ENCODE measurements at places on chromosomes 5 and 9. TPM values are rescaled to one million over a fixed set of nuclear protein-coding genes. Genes with fewer than 3 reads are reported as not detected.

DNA sequence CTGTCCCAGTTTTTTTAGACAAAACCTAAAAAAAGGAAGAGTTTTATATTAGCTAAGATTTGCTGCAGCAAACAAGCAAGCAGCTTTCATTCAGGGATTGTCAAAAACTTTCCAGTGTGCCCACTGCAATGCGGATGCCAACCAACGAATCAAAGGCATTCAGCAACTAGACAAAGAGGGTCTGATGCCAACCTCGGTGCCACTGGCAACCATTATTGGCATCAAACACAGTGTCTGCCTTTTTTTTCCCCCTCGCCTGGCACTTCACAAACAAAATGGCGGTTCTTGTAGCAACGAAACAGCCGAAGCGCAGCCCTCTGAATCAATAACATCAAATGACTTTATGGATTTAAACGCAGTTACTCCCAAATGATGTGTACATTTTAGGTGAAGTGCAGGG, 10.4 kb downstream of the NFIB start:
- H3K27me3 ChIP-seq = no peaks in the 10 kb centered on the region
- no peak for DNase-seq
- H3K4me3 ChIP-seq = no peak overlapping the region
- peaks cover 40% of the 10 kb centered on the region for H3K4me1 ChIP-seq
- H3K27ac ChIP-seq = no peak overlapping the region

- no peaks in the 10 kb centered on the region for H3K36me3 ChIP-seq
- no peaks in the 10 kb centered on the region for H3K27me3 ChIP-seq
- peak; percentile 68 for DNase-seq
- peaks cover 27% of the 10 kb centered on the region for H3K4me1 ChIP-seq
- no peak overlapping the region for H3K27ac ChIP-seq
- no peak overlapping the region for H3K4me3 ChIP-seq
Measured at GRCh38 chr9:112898872-112899311, 8.2 kb upstream of the SLC46A2 start.

- no peaks in the 10 kb centered on the region for H3K4me1 ChIP-seq
- no peak overlapping the region for H3K27ac ChIP-seq
- no peak for DNase-seq
- H3K36me3 ChIP-seq = no peaks in the 10 kb centered on the region
Measured at GRCh38 chr9:89811356-89811755, 206.5 kb downstream of the GADD45G start.

GRCh38 chr5:55853818-55854217, 2.7 kb downstream of the IL31RA start:
- no peak overlapping the region for H3K27ac ChIP-seq
- DNase-seq = no peak
- no peaks in the 10 kb centered on the region for H3K4me1 ChIP-seq
- no peaks in the 10 kb centered on the region for H3K36me3 ChIP-seq
- H3K27me3 ChIP-seq = no peaks in the 10 kb centered on the region

DNA sequence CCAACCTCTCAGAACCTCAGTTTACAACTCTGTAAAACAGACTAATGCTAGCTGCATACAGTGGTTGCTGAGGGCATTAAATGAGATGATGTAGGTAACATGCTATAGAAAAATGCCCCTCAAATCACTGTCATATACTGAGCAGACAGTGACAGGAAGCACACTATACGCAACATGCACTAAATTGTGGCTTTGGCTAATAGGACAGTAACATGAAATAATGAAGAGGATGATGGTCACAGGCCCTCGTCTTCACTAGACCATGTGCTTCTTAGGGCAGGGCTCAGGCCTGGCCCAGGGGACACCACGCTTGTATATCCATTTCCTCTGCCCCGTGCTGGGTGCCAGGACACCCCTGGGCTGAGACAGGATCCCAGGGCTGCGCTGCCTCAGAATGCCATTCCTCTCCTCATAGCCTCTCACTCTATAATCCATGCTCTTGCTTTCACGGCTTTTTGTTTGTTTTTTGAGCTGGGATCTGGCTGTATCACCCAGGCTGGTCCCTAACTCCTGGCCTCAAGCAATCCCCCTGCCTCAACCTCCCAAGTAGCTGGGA, 18.9 kb downstream of the CSF1R start:
- peaks cover 11% of the 10 kb centered on the region for H3K4me1 ChIP-seq
- DNase-seq = no peak
- H3K27ac ChIP-seq = no peak overlapping the region
- no peak overlapping the region for H3K4me3 ChIP-seq
- no peaks in the 10 kb centered on the region for H3K36me3 ChIP-seq
- H3K27me3 ChIP-seq = peaks cover 38% of the 10 kb centered on the region

GRCh38 chr9:76181781-76182180, 212.4 kb downstream of the RFK start:
- H3K27ac ChIP-seq = no peak overlapping the region
- H3K4me3 ChIP-seq = no peak overlapping the region
- no peaks in the 10 kb centered on the region for H3K36me3 ChIP-seq
- DNase-seq = no peak
- no peaks in the 10 kb centered on the region for H3K27me3 ChIP-seq

DNA sequence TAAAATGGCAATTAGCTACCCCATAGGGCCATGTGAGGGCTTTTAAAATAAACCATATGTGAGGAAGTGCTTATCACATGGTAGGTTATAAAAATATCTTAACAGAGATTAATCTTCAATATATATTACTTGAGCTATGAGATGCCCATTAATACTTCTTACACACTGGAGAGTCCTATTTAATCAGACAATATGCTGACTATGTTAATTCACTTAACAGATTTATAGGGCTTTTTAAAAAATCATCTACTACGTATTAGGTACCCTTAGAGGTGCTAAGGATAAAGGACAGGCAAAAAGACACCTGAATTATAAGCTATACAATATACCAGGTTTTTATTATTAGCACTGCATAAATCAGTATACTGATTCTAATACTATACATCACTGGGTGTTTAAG, 102.6 kb downstream of the STRBP start:
- H3K27ac ChIP-seq = no peak overlapping the region
- no peaks in the 10 kb centered on the region for H3K36me3 ChIP-seq
- no peak overlapping the region for H3K4me3 ChIP-seq
- H3K27me3 ChIP-seq = no peaks in the 10 kb centered on the region

- peaks cover 12% of the 10 kb centered on the region for H3K27me3 ChIP-seq
- no peaks in the 10 kb centered on the region for H3K4me1 ChIP-seq
- H3K36me3 ChIP-seq = no peaks in the 10 kb centered on the region
- no peak overlapping the region for H3K27ac ChIP-seq
- DNase-seq = no peak
- no peak overlapping the region for H3K4me3 ChIP-seq
Measured at GRCh38 chr9:16515207-16515606, 355.3 kb downstream of the BNC2 start.

- no peak overlapping the region for H3K27ac ChIP-seq
- peaks cover 12% of the 10 kb centered on the region for H3K4me1 ChIP-seq
- peaks cover 18% of the 10 kb centered on the region for H3K36me3 ChIP-seq
- no peak overlapping the region for H3K4me3 ChIP-seq
- no peak for DNase-seq
- no peaks in the 10 kb centered on the region for H3K27me3 ChIP-seq
Measured at GRCh38 chr9:33110686-33111085, 34.2 kb upstream of the SMU1 start.

DNA sequence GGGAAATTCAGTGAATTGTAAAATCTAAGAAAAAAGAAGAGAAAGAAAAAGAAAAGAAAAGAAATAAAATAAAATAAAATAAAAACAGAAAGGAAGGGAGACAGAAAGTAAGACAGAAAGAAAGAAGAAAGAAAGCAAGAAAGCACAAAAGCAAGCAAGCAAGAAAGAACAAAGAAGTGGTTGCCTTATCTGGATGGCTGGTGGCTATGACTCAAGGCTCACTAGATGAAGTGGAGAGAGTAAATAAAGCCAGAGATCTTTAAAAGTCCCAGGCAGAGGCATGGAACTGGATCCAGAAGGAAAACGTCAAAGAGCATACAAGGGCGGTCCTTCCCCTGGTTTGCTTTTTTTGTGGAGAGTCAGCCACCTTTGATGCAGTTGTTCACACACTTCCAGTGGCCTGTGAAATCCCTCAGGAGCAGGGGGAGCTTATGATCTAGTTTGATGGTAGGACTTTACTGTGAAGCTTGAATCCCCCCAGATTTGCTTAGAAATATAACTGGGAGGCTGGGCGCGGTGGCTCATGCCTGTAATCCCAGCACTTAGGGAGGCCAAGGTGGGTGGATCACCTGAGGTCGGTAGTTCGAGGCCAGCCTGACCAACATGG, 176.7 kb upstream of the HMHB1 start:
- no peak overlapping the region for H3K4me3 ChIP-seq
- H3K27ac ChIP-seq = peak overlapping the region; percentile 9
- peaks cover 52% of the 10 kb centered on the region for H3K4me1 ChIP-seq
- peak; percentile 75 for DNase-seq
- no peaks in the 10 kb centered on the region for H3K27me3 ChIP-seq
- no peaks in the 10 kb centered on the region for H3K36me3 ChIP-seq

DNA sequence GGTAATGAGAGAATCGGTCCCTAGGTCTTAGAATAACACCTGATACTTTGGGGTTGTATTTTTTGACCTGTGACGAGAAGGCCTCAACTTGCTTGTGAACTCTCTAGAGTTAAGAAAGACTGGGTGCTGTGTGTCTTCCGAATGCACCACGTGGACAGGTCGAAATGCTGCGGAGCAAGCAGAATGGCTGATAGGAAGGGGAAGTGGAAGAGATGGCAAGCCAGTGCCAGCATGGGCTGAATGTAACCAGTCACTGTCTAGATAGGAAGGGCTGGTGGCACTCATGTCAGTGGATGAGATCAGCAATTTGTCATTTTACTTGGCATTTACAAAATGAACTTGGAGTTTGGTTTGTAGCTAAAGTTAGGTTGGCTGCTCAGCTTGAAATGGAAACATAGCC, 5.6 kb downstream of the OTULINL start:
- H3K4me3 ChIP-seq = no peak overlapping the region
- H3K27me3 ChIP-seq = peaks cover 1% of the 10 kb centered on the region
- no peak overlapping the region for H3K27ac ChIP-seq
- no peak for DNase-seq
- no peaks in the 10 kb centered on the region for H3K36me3 ChIP-seq
- peaks cover 22% of the 10 kb centered on the region for H3K4me1 ChIP-seq

DNA sequence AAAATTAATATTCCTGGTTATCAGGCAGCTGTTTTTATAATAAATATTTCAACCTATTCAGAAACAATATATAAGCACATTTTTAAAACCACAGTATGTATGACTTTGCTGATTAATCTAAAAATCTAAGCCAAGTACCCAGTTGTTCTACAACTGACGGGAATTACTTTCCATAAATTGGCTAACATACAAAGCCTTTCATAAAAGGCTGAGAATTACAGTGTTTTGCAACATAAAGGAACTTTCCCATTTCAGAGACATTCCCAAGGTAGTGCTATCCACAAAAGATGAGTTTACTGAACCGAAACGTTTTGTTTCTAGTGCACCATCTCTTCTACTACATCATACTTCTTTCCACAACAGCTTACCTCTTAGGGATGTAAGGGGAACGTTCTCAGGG, 7.2 kb downstream of the RNF145 start:
- peaks cover 7% of the 10 kb centered on the region for H3K36me3 ChIP-seq
- H3K4me3 ChIP-seq = no peak overlapping the region
- peaks cover 32% of the 10 kb centered on the region for H3K4me1 ChIP-seq
- no peak for DNase-seq
- H3K27ac ChIP-seq = no peak overlapping the region

GRCh38 chr9:134376386-134377142, 50.3 kb downstream of the RXRA start:
- no peak overlapping the region for H3K4me3 ChIP-seq
- peaks cover 47% of the 10 kb centered on the region for H3K4me1 ChIP-seq
- no peaks in the 10 kb centered on the region for H3K36me3 ChIP-seq

GRCh38 chr5:147822686-147823491, 8.6 kb downstream of the SPINK1 start:
- H3K27ac ChIP-seq = no peak overlapping the region
- no peaks in the 10 kb centered on the region for H3K27me3 ChIP-seq
- no peak overlapping the region for H3K4me3 ChIP-seq
- H3K4me1 ChIP-seq = peaks cover 10% of the 10 kb centered on the region
- no peaks in the 10 kb centered on the region for H3K36me3 ChIP-seq
- peak; percentile 17 for DNase-seq

DNA sequence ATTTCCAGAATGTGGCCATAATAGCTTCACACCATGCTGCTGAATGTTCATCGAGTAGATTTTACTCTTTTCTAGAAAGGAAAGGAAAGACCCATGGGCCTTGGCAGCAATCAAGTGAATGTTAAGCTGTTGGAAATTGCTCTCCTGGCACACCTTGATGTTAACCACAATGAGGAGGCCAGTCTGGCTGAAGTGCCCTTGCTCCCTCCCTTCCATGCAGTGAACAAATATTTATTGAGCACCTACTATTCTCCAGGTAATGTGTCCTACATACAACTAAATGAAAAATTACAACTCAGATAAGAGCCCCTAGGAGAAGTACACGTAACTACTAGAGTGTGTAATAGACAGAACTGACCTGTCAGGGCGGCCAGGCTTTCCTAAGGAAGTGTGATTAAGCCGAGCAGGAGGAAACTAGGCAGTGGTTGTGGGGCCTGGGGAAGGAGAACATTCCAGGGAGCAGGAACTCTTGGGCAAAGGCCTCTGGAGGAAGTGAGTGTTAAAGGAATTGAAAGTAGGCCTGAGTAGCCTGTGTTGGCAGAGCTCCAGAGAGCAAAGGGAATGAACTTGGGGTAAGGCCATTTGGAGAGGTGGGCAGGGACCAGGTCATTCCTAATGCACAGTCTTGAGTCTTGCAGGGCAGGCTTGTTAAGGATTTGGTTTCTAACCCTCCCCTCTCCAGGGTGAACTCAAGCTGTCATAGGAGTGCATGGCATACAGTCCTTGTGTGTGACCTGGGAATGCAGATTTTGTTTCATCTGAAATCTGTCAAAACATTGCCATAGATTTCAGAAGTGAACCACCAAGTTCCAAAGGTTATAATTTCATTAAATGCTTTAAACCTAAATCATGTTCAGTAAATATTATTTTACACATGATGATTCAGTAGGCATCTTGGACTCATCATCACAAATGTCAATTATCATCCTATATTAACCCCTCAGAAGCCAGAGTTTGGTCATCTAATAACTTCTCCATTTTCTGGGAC, 9.0 kb upstream of the ZSWIM6 start:
- H3K36me3 ChIP-seq = no peaks in the 10 kb centered on the region
- H3K27me3 ChIP-seq = no peaks in the 10 kb centered on the region
- H3K4me1 ChIP-seq = peaks cover 22% of the 10 kb centered on the region
- DNase-seq = no peak
- no peak overlapping the region for H3K4me3 ChIP-seq

DNA sequence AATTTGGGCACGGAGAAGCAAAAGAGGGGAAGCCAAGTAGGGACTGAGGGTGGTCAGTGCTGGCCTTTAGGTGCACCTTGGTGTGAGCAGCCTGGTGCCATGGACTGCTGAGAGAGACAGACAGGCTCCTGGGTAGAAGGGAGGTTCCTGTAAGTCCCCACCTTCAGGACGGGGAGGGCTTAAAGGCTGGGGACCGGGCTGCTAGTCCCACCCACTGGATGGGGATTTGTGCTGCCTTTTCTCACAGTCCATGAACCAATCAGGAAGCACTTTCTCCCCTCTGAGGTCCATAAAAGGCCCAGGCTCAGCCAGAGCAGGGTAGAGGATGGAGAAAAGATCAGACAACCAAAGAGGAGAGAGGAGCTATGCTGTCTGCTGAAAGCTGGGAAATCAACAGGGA, 15.2 kb downstream of the CDC25C start:
- H3K4me3 ChIP-seq = no peak overlapping the region
- DNase-seq = no peak
- no peaks in the 10 kb centered on the region for H3K27me3 ChIP-seq
- no peaks in the 10 kb centered on the region for H3K4me1 ChIP-seq
- no peak overlapping the region for H3K27ac ChIP-seq
- peaks cover 36% of the 10 kb centered on the region for H3K36me3 ChIP-seq

The FKTN gene
- 13.5 TPM for total RNA-seq

The SREK1IP1 gene
- 16.5 TPM for total RNA-seq

The MEIKIN gene
- not detected for total RNA-seq

The CAMK4 gene
- not detected for total RNA-seq
